ENCODE measurements at places on chromosomes 6 and 20.

DNA sequence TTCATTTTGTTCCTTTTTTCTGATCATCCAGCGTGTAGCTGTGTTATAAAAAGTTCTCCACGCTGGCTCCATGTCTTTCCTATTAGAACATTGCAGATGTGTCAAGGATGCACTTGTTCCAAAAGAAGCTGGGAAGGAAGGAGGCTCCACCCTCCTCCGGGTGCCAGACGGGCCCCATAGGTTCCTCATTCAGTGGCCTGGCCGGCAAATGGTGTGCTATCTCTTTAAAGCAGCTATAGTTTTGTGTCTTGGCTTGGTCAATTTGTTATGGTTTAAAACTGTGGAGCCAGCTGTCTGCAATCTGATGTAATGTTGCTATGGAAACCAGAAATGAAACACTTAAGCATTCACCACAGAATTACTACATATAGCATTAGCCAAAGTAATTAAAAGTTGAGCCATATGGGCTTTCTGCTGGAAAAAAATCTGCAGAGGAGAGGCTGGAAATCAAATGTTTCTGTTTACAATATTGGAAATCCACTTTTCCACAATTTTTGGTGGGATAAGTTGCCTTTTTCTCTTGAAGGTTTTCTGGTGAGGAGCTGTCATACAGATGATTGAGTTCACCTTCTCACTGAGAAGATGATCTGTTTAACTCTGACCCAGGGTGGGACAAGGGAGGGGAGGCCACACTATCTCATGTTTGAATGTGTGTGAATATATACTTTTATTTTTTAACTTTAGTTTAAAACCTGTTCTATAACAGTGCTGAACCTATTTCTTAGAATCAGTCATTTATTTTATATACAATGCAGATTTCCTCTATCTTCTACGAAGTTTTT, 167.4 kb downstream of the SASH1 start:
- DNase-seq = no peak

- DNase-seq = no peak
Measured at GRCh38 chr6:51273228-51273961, 454.7 kb downstream of the TFAP2B start.

GRCh38 chr20:50569864-50570836, 60.0 kb downstream of the PTPN1 start:
- DNase-seq = no peak

- no peak for DNase-seq
Measured at GRCh38 chr6:46948699-46949098, 27.0 kb upstream of the ADGRF5 start.

- DNase-seq = no peak
Measured at GRCh38 chr6:79127660-79128059, 49.6 kb upstream of the PHIP start.

DNA sequence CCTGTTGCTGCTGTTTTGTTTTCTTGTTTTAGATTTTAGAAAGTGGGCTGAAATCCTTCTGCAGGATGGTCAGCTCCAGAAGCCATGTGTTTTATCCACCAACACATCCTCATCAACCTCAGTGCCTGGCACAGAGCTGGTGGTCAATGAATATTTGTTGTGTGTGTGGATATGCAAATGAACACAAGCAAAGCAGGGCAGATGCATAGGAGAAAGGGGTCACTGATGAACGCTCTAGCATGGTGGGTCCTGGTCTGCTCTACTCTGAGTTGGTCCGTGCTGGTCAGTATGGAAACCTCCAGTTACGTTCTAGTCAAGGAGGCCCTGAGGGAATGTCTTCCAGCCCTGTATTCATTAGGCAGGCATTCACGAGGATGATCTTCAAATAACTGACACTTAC, 682.5 kb downstream of the QKI start:
- no peak for DNase-seq

DNA sequence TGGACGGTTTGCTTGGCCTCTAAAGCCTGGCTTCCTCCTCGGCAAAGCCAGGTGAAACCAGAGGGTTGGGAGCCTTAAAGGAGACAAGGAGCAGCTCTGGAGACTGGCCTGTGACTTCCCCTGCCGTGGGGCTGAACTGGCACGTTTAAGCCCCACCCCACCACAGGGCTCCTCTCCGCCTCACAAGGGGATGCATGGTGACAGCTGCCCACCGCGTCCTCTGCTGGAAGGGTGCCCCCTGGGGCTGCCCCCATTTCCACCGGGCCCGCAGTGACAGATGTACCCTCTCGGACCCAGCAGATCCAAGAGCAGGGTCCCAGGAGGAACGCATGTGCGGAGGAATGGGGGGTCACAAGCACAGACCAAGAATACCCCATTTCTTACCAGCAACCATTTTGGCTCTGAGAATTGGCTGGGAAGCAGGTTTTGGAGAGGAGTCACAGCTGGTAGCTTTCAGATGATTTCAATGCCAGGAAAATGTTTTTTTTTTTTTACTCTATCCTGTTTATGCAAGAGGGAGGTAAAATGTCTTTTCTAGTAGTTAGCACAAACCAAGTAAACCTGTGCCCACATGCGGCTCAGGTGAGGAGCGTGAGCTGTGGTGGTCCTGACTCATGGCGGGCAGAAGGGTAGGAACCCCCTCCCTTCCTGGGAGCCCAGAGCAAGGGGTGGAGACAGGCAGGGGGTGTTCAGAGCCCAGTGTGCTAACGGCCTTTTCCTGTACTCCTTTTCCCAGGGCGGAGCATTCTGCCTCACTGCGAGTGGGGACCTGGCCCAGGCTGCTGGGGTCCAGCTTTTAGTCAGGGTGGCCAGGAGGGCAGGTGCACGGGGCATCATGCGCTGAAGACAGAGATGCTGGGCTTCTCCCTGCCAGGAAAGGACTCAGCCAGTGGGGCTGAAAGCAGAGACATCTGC, 33.0 kb downstream of the FRMD1 start:
- DNase-seq = no peak

- DNase-seq = no peak
Measured at GRCh38 chr20:32605167-32605656, 20.1 kb upstream of the NOL4L start.

- no peak for DNase-seq
Measured at GRCh38 chr20:59122566-59122919, 41.1 kb upstream of the ZNF831 start.

DNA sequence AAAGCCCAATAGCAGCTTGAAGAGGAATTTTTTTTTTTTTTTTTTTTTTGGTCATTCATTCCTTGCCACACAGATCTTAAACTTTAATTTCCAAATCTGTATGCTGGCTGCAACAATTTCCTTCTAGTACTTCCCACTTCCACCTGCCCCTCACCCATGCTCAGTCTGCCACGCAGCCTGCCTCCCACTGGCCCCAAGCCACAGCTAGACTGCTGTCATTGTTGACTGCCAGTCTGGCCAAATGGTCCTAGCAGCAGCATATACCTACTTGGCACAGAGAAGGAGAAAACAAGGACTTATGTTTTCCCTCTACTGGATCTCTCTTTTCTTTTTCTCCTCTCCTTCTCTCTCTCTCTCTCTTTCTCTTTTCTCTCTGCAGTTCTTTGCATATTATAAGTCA, 118.3 kb upstream of the HEY2 start:
- no peak for DNase-seq

GRCh38 chr6:13761361-13762036, 49.9 kb upstream of the RANBP9 start:
- no peak for DNase-seq

- peak; percentile 70 for DNase-seq
Measured at GRCh38 chr6:31366693-31367470, 9.9 kb upstream of the HLA-B start.

DNA sequence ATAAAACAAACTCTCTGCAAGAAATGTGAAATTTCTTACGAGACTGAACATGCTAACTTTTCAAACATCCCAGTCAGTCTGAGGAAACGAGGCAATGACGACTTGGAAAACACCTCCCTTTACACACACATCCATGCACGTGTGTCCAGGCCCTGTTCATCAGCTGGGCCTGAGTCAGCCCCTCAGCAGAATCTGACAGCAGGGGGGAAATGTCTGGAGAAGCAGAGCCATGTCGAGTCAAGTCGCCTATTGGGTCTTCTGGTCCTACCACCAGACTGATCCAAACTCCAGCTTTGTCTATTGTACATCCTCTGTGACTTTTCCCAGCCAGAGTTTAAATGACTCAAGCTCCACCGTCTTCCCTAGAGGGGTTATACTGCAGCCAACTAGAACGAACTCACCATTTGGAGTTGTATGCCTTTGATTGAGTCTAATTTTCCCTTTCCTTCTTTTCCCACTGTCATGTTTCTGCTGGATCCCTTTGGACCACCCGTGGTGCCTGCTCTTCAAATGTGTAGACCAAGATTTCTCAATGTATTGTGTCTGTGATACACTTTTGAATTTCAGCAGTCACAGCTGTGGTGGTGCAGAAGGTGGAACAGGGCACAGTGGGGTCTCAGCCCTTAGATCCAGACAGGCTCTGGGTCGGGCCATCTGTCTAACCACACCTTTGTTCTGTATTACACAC, 254.0 kb downstream of the CDC5L start:
- DNase-seq = no peak

GRCh38 chr6:147040121-147040910, 163.9 kb upstream of the STXBP5 start:
- DNase-seq = no peak

DNA sequence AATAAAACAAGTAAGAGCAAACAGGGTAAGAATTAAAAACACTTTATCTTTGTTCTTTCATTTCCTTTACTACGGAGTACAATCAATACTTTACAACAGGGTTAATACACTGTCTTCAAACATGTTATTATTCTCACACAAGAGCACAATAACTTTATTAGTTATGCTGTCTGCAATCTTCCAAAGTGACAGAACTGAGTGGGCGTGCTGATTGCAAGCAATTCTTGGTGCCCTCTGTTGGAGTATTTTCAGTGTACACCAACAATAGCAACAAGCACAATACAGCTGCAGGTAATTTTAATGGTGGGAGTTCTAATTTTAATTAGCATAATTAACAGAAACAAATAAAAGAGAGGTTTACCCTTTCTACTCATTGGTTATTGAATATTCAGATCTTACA, 33.9 kb upstream of the PTPRK start:
- no peak for DNase-seq

DNA sequence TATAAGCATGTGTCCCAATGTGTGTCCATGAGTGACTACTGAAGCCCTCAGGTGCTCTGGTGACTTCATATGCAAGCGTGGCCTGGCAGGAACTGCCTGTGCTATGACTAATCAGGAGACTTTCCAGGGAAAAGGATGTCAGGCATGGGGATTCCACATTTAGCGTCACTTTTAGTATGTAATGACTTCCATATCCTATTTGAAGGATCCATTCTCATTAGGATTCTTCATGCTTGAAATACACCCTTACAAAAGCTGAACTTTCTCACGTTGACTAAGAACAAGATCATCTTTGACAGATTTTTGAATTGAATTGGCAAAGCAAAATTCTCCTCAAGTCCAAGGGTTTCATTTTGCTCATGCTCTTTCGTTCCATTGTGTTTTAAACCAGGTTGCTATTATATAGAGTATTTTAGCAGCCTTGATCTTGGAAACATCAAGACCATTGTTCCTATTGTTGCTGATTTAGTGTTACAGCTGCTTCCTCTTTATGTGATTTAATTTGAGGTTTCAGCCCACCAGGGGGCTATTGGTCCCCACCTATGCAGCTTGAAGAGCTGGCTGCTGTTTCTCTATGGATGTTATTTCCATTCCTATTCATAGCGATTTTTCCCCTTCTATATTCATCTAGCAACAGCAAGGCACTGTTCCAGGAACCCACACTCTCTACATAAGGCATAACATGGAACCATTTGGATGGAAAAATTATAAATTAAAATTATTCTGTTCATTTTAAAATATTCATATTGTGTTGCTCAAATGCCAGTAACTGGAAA, 418.6 kb downstream of the CDKAL1 start:
- no peak for DNase-seq

DNA sequence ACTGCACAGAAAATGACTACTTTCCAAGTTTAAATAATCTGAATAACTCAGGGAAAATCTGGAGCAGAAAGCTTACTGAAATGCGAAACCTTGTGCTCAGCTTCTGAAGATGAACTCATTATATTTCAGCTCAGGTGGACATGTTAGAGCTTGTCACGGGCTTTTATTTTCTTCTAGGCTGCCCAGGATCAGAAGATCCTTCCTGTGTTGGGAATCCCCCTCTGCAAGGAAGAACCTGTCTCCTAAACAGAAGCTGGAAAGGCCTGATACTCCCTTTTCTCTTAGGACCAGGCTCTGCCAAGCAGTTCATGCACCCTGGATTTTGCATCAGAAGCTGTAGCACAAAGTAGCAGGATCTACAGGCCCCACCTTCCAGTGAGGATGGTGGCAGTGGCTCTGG, 5.1 kb upstream of the SLC2A12 start:
- no peak for DNase-seq

- DNase-seq = no peak
Measured at GRCh38 chr20:13255356-13255755, 34.3 kb downstream of the ISM1 start.

DNA sequence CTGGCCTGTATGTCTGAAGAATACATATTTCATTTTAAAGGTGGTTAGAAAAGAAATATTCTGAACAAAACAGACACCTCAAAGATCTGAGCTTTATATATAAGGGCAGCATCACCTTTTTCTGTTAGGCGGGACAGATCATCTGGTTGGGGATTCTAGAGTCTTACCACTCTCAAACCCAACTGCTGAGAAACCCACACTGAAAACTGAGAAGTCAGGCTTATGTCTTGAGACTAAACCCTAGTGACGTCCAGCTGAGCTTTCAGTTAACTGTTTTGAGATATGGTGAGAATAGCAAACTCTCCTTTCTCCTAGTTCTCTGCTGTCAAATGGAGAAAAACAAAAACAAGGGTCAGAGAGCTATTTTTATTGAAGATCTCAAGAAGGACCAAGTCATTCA, 63.7 kb upstream of the CCN6 start:
- DNase-seq = no peak

DNA sequence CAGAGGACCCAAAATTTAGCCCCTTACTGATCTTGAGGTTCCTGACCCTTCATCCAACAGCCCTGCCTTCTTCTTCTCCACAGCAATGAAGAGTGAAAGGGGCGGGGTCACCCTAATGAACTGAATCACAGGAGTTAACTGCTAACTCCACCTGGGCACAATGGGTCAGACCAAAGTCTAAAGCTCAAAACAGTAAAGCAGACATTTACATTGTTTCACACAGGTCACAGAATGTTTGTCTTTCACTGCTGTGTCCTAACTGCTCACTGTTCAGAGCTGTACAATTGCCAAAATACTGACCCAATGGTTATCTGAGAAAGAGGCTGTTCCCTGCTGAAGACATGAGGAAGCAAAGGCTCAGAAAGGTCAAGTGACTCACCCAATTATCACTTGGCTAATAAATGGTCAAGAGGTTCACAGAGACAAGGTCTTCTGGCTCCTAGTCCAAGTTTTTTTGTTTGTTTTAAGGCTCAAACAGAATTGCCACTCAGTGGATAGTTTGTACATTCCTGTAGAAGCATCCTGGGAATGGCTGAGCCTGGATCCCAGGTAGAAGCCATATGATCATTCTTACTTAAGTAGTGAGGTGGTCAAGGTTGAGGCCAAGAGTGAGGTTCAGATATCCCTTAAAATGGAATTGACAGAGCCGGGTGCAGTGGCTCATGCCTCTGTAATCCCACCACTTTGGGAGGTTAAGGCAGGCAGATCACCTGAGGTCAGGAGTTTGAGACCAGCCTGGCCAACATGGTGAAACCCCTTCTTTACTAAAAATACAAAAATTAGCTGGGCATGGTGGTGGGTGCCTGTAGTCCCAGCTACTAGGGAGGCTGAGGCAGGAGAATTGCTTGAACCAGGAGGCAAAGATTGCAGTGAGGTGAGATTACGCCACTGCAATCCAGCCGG, 35.1 kb upstream of the FAM83C start:
- DNase-seq = no peak
